ENCODE measurements at places on chromosomes 12 and 14. TPM values are rescaled to one million over a fixed set of nuclear protein-coding genes. Genes with fewer than 3 reads are reported as not detected.

The CMKLR1 gene
- 11.0 TPM for total RNA-seq

DNA sequence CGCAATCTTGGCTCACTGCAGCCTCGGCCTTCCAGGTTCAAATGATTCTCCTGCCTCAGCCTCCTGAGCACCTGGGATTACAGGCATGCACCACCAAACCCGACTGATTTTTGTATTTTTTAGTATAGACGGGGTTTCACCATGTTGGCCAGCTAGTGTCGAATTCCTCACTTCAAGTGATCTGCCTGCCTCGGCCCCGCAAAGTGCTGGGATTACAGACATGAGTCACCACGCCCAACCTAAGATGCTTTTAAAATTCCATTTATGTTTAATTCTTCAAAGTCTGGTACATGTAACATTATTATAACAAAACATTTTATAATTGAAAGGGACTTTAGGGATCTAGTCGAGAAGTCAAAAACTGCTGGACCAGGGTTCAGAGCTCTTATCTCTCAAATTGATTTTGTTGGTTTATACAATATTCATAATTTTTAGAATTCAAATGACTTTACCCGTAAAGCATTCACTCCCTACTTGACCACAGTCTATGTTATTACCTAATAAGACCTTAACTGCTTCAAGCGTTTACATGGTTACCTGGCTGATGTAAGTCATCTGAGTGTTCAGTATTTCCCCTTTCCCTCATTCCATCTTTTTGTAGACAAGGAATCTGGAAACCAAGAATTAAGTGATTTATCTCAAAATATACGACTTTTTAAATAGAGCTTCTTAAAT lies 28.2 kb downstream of the RAP1B start:
- no peak for DNase-seq

GRCh38 chr12:47901063-47901717 lies 3.6 kb downstream of the VDR start:
- DNase-seq, result no peak

DNA sequence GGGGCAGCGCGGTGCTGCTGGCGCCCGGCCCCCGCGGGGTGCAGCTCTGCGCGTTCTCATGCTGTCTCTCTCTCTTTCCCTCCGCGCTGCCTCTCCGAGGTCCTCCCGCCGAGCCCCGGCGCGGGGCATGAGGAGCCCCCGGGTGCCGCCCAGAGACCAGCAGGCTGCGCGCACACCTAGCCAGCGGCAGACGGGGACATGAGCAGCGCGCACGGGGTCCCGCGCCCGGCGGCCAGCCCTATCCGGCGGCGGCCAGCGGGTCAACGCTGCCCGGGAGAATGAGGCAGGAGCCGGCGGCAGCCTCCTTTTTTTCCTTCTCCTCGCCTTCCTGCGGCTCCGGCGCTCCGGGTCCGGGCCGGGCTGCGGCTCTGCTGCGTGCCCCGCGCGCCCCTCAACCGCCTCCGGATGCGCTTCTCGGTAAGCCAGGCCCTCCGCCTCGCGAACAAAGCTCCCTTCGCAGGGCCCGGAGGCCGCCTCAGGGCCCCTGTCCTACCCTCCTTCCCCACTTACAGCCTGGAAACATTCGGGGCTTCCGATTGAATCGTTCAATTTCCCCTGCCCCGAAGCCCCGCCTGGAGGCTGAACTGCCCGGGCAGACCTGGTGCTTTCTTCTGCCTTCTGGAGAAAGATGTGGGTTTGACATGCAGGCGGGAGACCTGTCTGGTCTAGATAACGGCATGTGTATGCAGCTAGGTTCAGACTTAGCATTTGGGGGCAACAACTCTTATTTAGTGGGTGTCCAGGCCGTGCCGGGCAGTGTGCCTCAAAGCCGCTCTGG lies at the start of gene TUNAR:
TUNAR (plus strand) TSS at position 72 of the 778 bp plus-strand sequence.
- no peak for DNase-seq

- DNase-seq, result no peak
Observed at GRCh38 chr12:91958816-91959215, 186.8 kb downstream of the BTG1 start.

- DNase-seq, result no peak
Observed at GRCh38 chr12:22626406-22626805, 1.4 kb downstream of the ETNK1 start.

DNA sequence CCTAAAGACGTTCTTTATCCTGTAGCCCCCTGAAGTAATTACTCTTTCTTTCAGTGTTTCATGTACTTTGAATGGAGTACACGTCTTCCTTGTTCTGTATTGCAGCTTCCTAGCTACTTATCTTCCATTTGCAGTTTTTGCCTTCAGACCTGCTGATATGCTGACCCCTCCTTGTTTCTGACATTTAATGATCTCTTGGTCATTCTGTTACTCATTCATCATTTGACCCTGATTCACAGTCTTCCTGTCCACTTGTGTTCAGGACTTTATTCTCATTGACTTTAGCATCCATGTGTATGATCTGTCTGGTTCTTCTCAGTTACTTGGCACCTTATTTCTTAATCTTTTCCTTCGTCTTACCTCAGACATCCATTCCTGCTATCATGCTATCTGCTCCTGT lies 22.2 kb downstream of the CPSF2 start:
- DNase-seq, result no peak

The ING4 gene
- total RNA-seq, result 22.6 TPM

The REP15 gene
- 1.4 TPM for total RNA-seq

The GZMH gene
- 0.93 TPM for total RNA-seq

The NKX2-8 gene
- total RNA-seq, result not detected

The ALDH2 gene
- 157 TPM for total RNA-seq

The STXBP6 gene
- 13.5 TPM for total RNA-seq

The TAS2R43 gene
- 2.0 TPM for total RNA-seq

DNA sequence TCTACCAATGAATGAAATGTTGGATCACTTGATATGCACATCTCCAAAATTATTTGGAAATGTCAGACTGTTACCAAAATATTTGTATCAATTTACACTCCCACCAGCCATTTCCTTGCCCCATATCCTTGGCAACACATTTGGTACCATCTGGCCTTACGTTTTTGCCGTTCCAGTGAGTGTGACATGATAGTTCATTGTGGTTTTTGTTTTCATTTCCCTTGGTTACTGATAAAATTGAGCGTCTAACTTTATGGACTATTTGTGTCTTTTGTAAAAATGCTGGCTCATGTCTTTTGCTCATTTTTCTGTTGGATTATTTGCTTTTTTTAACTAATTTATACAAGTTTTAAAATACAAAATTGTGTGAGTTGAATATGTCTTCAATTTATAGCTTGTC lies 11.0 kb downstream of the KLHDC1 start:
- no peak for DNase-seq

GRCh38 chr12:113057565-113058485 lies 1.3 kb downstream of the DTX1 start:
- DNase-seq, result no peak

The DLGAP5 gene
- total RNA-seq, result 0.08 TPM

GRCh38 chr14:100076606-100077005 lies 11.4 kb downstream of the EVL start:
- DNase-seq, result peak; percentile 75

The TCL1A gene
- total RNA-seq, result 0.71 TPM

DNA sequence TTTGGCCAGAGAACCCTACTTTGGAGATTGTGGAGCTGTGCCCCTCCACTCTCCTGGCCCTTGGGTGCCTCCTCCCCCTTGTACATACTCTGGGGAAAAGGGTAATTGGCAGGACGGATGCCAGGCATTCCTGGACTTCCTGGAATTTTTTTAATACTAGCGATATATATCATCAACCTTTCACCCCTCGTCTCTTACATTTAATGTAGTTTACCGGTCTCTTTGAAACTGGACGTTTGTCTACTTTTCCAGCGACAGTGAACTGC lies 767 bp upstream of the CRY1 start:
- no peak for DNase-seq

DNA sequence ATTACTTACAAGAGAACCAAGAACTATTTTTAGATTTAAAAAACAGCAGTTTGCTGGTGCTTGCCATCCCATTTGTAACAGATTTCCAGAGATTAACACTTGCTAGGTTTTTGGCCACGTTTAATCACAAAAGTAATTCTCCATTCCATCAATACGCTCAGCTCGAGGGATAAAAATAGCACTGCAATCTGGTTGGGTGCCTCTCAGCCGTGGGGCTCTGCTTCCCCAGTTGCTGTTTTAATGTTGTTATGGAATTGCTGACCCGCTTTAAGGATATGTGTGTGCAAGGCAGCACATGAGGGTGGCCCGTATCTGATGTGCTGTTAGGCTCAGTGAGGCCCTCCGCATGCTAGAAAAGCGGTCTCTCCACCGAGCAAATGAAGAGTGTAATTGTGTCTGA lies 222.2 kb upstream of the TMEM260 start:
- DNase-seq, result no peak

DNA sequence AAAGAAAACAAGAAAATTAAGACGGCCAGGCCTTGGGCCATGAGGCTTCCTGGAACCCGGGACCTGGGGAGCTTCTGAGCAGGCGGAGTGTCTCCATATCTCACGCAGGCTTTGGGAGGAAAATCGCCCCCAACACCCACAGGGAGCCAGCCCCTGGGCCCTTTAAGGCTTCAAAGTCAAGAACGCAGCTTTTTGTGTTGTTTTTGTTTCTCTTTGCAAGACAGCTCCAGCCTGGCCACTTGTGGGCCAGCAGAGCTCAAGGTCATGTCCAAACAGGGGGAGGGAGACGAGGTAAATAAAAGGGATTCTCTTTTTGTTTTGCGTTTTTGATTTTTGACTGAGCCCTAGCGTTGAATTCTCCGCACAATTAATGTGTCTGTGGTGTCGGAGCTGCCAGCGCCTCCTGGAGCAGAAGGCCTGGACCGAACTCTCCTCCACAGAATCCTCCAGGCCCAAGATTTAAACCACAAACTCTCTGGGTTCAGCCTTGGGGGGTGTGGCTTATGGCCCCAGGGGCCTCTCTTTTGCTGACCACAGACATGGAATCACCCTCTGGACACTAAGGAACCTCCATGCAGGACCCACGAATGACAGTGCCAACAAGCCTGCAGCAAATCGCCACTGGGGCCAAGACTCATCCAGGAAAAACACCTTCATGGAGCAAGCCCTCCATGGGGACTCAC lies 8.2 kb downstream of the SCARB1 start:
- no peak for DNase-seq

The MLF2 gene
- 138 TPM for total RNA-seq

- no peak for DNase-seq
Observed at GRCh38 chr14:75107186-75107585, 19.7 kb downstream of the NEK9 start.

The PLEK2 gene
- total RNA-seq, result 2.1 TPM

DNA sequence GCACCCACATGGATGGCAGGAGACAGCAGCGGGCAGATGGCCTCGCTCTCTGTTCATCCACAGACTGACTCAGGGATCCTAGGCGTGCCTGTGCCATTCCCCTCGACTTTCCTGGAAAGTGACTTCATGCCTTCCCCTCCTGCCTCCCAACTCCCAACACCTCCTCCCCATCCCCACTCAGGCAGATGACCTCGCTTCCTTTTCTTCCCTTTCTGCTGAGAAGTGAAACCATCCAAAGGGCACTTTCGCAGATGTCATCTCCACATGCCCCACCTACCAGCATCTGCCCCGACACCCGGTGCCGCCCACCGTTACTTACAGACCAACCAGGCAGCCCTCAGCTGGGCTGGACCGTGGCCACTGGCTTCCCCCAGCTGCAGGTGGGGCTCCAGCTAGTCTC lies 29.6 kb downstream of the BEGAIN start:
- no peak for DNase-seq

DNA sequence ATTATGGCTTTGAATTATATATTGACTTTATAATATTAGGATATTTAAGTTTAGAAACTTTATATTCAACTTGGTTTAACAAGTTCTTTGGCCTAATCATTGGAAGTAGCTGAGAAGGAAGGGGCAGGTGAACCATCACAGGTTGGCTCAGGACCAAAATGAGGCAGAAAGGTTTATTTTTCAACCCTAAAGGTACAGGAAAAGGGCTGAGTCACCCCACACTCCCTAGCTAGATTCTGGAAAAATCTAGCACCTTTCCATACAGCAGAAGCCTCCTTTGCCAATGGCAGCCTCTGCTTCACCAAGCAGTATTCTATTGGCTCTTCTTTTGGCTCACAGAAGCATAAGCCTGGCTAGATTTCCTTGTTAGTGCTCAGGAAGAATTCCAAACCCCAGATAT lies 19.3 kb upstream of the MED6 start:
- DNase-seq, result no peak

DNA sequence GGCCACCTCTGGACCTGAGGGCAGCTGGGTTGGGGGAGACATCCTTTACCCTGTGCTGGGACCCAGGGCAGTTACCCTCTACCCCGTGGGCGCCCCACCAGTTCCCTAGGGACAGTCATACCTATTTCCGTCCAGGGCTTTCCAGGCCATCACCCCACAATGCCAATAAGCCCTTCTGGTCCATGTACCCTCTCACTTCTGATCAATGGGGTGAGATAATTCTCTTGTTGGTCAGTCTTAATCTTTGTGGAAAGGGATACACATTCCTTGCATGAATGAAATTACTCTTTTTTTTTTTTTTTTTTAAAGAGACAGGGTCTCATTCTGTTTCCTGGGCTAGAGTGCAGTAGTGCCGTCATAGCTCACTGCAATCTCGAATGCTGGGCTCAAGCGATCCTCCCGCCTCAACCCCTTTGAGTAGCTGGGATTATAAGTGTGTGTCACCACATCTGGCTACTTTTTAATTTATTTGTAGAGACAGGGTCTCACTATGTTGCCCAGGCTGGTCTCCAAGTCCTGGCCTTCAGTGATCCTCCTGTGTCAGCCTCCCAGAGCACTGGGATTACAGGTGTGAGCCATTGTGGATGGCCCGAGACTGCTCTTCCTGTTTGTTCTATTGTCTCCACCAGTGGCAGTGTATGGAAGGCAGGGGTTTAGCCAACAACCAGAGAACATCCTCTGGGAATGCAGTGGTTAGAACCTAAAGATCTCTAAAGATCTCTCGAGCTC lies 46.3 kb upstream of the STON2 start:
- no peak for DNase-seq

The CMTM5 gene
- not detected for total RNA-seq

The AKAP3 gene
- 7.1 TPM for total RNA-seq

GRCh38 chr14:50773632-50774541 lies 57.1 kb downstream of the NIN start:
- no peak for DNase-seq

GRCh38 chr12:6555018-6555691 lies 687 bp downstream of the IFFO1 start:
- no peak for DNase-seq

GRCh38 chr12:7175493-7175892 lies 14.0 kb upstream of the PEX5 start:
- no peak for DNase-seq

The COX8C gene
- not detected for total RNA-seq

- no peak for DNase-seq
Observed at GRCh38 chr12:50988051-50988450, 35.7 kb downstream of the HIGD1C start.

DNA sequence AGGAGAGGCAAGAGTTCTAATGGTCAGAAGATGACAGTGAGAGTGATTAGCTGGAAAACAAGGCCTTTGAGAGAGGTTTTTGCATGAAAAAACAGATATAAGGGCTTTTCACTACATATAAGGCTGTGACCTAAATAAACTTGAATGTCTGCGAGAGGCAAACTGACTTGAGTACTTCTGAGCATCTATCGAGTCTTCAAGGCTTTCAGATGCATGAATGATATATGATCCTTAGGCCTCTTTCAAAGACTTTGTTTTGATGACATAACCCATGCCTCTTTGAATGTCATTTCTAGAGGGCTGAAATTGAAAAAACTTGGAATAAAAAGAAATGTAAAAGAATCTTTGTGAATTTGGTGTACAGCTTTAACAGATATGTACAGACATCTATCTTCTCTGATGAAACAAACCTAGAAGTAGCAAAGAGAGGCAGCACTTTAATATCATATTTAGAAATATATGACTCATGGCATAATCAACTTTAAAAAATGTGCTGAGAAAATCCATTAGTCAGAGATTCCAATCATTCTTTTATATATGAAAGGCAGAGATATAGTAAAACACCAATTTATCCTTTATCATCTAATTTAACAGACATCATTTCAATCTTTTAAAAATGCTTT lies 72.6 kb downstream of the PPM1H start:
- no peak for DNase-seq
